ENCODE measurements at places on chromosomes 16 and 17. TPM values are rescaled to one million over a fixed set of nuclear protein-coding genes. Genes with fewer than 3 reads are reported as not detected.

DNA sequence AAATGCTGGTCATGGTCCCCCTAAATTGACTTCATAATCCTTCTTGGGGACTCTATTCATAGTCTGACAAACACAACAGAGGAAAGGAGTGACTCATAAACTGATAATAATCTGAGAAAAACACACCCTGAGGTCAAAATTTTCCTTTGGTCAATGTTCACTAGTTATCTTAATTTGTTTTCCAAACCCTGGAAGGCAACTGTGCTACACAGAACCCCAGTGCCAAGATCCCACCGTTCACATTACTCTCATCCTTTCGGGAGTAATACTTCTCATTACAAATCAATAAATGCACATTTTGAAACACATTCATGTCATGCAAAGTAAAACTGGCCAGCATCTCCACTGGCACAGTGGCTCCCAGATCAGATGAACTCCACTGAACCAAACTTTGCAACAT is 23.2 kb downstream of the COIL start:
- H3K27me3 ChIP-seq = no peaks in the 10 kb centered on the region
- no peak for DNase-seq
- no peaks in the 10 kb centered on the region for H3K4me1 ChIP-seq
- H3K27ac ChIP-seq = peak overlapping the region; percentile 36
- peaks cover 65% of the 10 kb centered on the region for H3K36me3 ChIP-seq

DNA sequence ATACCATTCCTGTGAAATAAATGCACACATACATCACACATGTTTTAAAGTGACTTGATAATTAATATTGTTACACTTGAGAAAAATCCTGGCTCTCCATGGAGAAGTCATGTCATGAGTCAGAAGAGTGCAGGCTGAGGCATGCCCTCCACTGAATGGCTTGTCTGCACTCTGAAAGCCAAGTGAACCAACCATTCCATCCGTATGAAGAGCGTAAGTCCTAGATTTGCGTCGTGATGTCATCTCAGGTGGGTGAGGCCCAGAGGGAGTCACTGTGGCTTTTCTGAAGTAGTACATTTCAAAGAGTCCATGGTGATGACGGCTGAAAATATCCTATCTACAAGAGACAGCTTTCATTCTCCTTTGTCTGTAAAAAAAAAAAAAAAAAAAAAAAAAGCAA is 83.5 kb upstream of the IRX5 start:
- no peak overlapping the region for H3K4me3 ChIP-seq
- no peak for DNase-seq
- H3K27ac ChIP-seq = no peak overlapping the region
- H3K27me3 ChIP-seq = no peaks in the 10 kb centered on the region
- H3K36me3 ChIP-seq = no peaks in the 10 kb centered on the region

DNA sequence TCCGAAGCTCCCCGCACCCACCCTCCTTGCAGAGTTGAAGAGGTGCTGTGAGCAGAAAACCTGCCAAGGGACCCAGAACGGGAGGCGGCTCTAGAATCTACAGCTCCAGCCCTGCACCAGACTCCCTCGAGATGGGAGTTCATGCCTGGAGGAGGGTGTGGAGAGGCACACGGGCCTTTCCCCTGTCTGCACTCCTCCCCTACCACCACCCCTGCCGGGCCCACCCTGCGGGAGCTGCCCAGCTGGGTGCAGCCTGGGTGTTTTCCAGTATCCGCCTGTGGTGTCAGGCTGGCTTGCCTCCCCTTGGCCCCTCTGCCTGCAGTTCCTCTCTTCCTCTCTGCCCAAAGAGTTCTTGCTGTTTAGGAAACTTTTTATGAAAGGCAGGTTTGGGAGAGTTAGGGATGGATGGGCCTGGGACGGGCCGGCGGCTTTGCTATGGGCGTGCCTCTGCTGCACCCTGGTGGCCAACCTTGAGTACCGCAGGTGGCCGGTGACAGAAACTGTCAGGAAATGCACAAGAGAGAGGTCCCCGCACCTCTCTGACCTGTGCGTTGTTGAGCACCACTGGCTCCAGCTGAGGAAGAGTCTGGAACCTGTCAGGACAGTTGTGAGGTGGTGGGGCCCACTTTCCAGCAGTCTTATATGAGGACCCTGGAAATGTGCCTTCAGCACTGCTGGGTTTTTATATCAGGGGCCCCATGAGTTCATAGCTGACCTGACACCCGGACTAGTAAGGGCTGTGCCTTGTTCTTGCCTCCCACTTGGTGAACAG is 354.1 kb downstream of the SEC14L1 start:
- H3K4me3 ChIP-seq = no peak overlapping the region
- no peaks in the 10 kb centered on the region for H3K27me3 ChIP-seq
- H3K4me1 ChIP-seq = no peaks in the 10 kb centered on the region
- H3K27ac ChIP-seq = peak overlapping the region; percentile 7

DNA sequence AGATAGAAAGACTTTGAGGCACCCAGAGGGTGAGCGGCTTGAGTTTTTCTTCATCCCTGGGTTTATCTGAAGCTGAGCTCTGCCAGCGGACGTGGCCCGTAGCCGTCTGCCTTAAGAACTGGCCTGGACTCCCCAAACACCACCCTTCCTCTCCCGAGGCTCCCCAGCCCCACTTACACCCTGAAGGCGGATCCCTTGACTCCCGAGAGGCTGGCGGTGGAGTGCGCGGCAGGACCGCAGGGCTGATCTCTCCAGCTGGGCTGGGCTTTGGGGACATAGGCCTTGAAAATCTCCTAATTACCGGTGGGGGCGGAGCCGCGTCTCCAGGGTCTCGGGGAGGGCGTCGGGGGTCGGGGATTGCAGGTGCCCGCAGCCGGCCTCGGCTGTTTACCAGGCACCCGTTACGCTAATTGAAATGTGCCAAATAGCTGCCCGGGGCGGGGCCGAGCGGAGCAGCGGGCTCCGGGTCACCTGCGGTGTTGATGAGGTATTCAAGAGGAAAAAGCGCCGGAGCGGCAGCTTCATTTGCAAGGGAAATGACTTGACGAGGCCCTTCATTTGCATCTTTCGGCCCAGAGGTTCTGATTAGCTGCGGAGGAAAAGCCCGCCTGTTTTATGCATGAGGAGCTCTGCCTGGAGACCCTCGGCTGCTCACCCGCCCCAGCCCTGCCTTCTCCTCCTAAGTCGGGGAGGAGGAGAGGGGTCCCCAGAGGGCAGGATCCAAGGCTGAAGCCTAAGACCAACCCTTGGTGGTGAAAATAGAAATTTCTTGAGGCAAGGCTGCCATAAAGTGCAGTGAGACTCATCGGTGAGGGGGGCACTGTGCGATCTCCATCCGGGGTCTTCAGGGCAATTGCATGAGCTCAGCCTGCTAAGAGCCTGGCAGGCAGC is 100.7 kb downstream of the MGAT5B start:
- peaks cover 16% of the 10 kb centered on the region for H3K4me1 ChIP-seq
- peak overlapping the region; percentile 9 for H3K4me3 ChIP-seq
- no peak overlapping the region for H3K27ac ChIP-seq

DNA sequence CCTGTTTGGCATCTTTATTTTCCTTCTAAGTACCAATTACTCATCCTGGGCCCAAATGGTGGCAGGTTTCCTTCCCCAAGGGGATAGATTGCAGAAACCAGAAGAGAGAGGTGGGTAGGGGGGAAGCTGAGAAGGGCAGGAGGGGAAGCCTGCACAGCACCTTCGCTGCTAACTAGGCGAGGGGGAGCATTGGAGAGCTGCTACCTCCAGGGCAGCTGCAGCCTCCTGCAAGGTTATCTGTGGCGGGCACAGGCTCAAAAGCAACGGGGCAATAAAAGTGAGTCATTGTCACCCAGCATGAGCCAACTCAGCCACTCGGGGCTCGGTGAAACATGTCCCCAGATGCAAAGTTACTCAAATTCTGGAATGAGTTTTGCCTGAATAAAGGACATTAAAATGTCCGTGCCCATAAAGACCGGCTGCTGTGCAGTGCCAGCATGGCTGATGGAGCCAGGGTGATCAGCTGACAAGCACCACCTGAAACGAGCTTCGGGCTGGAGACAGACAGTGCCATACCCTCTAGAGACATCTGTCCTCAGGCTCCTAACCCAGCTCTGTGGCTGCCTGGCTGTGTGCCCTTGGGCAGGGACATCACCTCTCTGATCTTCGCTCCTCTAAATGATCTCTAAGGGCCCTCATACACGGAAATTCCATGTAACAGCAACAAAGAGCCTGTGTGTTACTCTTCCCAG is 68.1 kb upstream of the GRIN2A start:
- H3K36me3 ChIP-seq = no peaks in the 10 kb centered on the region
- no peaks in the 10 kb centered on the region for H3K4me1 ChIP-seq
- no peak for DNase-seq
- H3K4me3 ChIP-seq = no peak overlapping the region
- H3K27me3 ChIP-seq = no peaks in the 10 kb centered on the region

- H3K27me3 ChIP-seq = no peaks in the 10 kb centered on the region
- H3K27ac ChIP-seq = peak overlapping the region; percentile 88
- no peak overlapping the region for H3K4me3 ChIP-seq
- peaks cover 24% of the 10 kb centered on the region for H3K4me1 ChIP-seq
- H3K36me3 ChIP-seq = no peaks in the 10 kb centered on the region
Observed at GRCh38 chr17:74296548-74296936, 22.5 kb downstream of the DNAI2 start.

- H3K27ac ChIP-seq = peak overlapping the region; percentile 51
- H3K4me3 ChIP-seq = no peak overlapping the region
- H3K4me1 ChIP-seq = peaks cover 45% of the 10 kb centered on the region
- DNase-seq = no peak
- no peaks in the 10 kb centered on the region for H3K36me3 ChIP-seq
- H3K27me3 ChIP-seq = no peaks in the 10 kb centered on the region
Observed at GRCh38 chr17:77836557-77837041, 121.9 kb upstream of the TNRC6C start.

The CA5A gene
- not detected for total RNA-seq

The TBC1D3B gene
- total RNA-seq = not detected

The KIFC3 gene
- 59.5 TPM for total RNA-seq

All from right atrium auricular region (tissue), 2 donors.